ENCODE measurements at places on chromosomes 3 and 15. TPM values are rescaled to one million over a fixed set of nuclear protein-coding genes. Genes with fewer than 3 reads are reported as not detected.
A peak's percentile ranks its signal among the peaks of the same experiment; 100 is the strongest.

DNA sequence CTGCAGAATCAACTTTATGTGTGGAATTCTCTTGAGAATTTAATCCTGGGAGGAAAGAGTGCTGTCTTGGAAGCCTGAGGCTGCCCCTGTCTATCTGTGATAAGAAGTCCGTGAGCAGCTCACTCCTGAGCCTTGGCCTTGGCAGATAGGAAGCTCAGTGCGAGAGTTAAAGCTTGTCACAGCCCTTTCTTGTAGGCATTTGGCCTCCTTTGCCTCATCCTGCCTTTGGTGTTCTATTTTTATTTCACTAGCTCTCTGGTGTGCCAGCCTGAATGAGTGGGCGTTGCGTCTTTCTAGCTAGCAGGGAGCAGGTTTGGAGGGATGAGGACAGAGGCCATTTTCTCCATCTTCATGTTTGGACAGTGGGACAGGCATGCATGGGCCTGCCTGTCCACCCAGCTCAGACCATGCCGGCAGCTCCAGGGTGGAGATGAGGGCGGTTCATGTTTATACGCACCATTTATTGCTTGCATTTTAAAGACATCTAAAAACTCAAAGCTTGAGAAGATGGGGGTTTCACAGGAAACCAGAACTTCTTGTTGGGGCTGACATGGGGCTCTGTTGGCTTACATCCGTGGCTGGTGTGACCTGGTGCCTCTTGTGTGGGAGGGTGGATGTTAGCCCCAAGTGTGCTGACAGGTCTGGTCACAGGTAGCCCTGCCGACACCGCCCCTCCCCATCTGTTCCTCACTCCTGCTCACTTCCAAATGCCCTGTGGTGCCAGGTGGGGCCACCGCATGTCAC lies 29.8 kb downstream of the IRAK2 start:
- no peak for DNase-seq

- DNase-seq = peak; percentile 65
Observed at GRCh38 chr3:177948716-177949425, 587.4 kb upstream of the KCNMB2 start.

- no peak for DNase-seq
Observed at GRCh38 chr15:31258260-31258659, 68.4 kb upstream of the KLF13 start.

- DNase-seq = no peak
Observed at GRCh38 chr3:75337226-75337900, 326.8 kb upstream of the FRG2C start.

DNA sequence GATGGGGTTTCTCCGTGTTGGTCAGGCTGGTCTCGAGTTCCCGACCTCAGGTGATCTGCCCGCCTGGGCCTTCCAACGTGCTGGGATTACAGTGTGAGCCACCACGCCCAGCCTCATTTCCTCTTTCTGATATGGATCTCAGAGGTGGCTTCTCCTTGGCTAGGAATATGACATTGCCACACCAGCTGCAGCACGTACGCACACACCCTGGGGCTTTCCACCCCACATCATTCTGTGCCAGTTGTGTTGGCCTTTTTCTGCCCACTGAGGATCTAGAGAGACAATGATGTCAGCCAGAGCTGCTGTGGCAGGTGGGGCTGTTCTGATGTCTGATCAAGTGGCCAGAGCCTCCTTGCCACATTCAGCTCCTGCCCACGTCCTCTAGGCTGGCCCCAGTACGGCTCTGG lies 29.0 kb downstream of the TMEM45A start:
- no peak for DNase-seq

GRCh38 chr15:78682004-78682651 lies 41.1 kb upstream of the CHRNB4 start:
- peak; percentile 6 for DNase-seq

GRCh38 chr3:170128259-170128976 lies 53.1 kb downstream of the PHC3 start:
- DNase-seq = peak; percentile 9

DNA sequence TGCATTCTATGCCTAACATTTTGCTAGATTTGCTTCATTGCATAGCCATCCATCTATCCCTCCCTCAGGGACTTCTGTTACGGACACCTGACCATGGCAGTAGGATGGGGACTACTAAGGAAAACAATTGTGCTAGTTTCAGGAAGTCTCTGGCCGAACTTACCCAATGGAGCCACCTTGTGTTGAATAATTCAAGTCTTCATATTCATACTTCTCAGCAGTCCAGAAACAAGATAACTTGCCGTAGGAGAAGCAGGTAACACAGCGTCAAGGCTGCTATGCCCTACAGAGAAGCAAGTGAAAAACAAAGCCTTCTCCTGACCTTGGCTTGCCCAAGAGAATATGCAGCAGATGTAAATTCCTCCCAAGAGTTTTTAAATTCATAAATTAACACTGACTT lies 685.3 kb downstream of the GRM7 start:
- DNase-seq = peak; percentile 51

DNA sequence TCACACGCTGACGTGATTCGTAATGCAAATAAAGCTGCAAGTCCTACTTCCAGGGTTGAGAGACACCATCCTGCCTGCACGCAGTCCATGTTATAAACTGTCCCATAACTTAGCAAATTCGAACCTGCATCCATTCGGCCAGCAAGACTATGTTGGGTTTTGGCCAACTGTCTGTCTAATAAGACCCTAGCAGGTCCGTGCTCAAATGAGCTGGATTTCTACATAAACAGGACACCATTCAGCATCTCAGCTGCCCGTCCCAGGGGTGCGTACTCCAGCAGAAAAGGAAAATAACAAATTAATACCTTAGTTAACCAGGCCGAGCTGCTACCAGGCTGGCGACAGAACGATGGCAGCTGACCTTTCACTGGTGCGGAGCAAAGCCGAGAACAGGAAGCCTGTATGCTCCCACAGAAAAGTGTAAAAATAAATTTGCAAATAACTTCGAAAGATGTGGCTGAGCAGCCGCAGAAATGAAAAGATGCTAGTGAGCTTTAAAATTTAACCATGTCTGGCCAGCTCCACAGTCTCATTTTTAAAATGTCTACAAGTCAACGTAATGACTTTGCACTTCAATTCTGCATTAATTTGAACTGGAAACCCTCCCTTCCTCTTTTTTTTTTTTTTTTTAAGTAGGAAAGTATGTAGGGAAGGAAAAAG lies 97.1 kb upstream of the SNRPA1 start:
- no peak for DNase-seq

DNA sequence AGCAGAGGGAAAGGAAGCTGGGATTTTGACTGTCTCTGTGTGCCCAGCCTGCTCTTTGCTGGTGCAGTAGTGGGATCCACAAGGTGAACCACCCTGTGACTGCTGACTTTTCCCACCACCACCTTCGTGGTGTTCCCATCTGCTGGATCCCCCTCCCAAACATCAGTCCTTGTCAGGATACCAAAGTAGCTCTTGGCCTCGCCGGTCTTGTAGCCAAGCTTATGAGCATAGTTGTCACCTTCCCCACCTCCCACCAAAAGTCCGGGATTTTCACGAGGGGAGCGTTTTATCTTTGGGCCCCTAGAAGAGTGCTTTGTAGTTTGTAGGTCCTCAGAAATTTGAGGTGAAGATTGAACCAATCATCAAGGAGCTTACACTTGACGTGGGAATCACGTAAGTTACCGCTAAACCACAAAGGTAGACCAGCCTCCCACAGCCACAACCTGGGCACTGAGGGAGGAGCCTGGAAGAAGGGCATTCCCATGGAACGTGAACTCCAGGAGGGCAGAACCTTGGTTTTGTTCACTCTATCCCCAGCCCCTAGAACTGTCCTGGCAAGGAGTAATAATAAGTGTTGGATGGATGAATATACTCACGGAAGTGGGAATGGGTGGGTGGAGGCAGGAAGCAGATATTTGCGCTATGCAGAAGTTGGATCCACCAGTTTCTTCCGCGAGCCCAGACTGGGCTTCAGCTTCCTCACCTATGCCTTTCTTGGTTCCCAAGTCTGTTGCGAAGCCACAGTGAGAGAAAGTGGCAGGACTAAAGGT lies 814 bp upstream of the TEX264 start:
- no peak for DNase-seq

- DNase-seq = no peak
Observed at GRCh38 chr3:97612632-97613031, 151.9 kb upstream of the ARL6 start.

GRCh38 chr3:100556673-100557310 lies 52.6 kb upstream of the ADGRG7 start:
- no peak for DNase-seq

DNA sequence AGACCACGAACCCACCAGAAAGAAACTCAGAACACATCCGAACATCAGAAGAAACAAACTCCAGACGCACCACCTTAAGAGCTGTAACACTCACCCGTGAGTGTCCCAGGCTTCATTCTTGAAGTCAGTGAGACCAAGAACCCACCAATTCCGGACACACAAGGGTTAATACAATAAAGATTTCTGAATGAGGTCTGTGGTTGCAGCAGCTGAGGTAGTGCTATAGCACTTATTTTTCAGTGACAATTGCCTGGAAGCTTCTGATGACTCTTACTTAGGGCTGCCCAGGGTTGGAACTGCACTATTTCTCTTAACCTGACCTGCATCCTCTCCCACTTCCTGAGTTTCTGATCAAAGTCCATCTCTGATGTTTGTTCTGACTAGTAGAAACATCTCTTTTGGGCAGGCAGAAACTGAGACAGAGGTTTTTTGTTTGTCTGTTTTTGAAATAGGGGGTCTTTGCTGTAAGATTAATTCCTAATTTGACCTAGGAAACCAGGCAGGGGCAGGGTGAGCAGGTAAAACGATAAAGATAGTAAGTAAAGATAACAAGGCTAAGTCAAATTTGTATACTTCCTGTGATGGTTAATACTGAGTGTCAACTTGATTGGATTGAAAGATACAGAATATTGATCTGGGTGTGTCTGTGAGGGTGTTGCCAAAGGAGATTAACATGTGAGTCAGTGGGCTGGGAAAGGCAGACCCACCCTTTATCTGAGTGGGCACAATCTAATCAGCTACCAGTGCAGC lies 169.1 kb downstream of the GAP43 start:
- DNase-seq = no peak

GRCh38 chr15:41883484-41883825 lies 10.4 kb downstream of the SPTBN5 start:
- DNase-seq = no peak

DNA sequence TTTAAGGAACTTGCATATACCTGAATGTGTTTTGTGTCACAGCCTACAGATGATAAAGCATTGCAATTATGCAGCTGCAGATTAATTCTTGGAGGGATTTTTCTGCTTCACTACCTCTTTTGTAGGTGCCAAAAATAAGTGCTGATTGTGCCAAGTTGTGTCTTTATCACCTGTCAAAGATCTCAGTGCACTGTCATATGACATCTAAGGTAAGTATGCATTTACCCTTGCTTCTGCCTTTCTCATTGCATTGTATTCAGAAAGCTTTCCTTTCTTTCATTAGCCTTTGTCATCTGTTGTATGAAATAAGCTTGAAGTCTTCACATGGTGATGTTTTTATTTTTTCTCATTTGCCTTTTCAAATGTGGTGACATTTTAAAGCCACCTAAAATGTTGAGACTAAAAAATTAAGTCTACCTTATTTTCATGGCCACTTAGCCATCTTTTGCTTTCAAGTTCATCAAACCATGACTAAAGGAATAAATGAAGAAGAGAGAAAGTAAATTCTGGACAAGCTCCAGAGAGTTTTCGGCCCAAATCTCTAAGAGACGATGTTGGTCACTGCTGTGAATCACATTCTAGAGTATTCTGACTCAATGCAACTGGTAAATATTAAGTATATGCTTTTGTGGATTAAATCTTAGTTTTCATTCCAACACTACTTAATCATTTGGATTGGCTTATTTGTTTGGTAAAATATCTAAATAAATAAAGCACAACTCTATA lies 381.8 kb upstream of the EPHA3 start:
- DNase-seq = no peak

DNA sequence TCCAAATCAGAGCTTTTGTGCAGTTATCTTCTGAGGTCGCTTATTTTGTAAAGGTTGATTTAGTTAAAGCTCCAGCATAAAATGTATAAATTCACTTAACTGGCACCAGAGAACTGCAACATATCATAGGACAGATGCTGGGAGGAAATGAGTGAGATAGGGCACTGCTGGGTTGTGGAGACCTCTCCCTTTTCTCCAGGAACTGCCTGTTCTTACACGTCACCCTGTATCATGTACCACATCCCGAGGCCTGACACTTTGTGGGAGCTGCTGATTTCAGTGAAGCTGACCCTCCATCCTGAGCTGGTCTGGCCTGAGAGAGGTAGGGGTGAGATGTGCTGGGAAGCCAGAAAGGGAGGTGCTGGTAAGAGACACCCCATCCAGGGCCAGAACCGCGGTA lies 213.8 kb upstream of the FEZF2 start:
- no peak for DNase-seq

DNA sequence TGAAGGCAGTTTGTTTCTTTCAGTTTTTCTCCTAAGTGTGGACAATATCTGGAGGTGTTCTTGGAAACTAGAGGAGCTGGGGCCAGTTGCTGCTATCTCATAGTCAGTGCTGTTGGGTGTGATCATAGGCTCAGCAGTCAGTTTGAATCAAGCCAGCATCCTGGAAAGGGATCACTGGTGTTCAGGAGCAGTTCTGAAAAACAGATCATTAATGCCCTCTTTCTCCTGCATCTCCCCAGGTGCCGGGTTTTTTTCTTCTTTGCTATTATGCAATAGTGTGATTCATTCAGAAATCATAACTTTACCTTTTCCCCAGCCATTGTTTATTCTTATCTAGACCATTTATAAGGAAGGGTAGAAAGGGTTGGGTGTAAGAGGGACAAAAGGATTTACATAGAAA lies 24.0 kb downstream of the LNP1 start:
- no peak for DNase-seq

GRCh38 chr15:82597815-82598214 lies 49.3 kb downstream of the CPEB1 start:
- DNase-seq = no peak

GRCh38 chr3:73765878-73766545 lies 141.3 kb upstream of the PDZRN3 start:
- no peak for DNase-seq

Gene ATP10A
- 2.4 TPM for polyA plus RNA-seq

Gene CHSY1
- 43.8 TPM for polyA plus RNA-seq

Gene PTX3
- 5.8 TPM for polyA plus RNA-seq

Gene ALAS1
- 26.4 TPM for polyA plus RNA-seq

Gene CTXND1
- polyA plus RNA-seq = 0.59 TPM

Gene GOLGA8M
- 2.7 TPM for polyA plus RNA-seq

Gene MEIS2
- polyA plus RNA-seq = 9.4 TPM

Gene FGF7
- polyA plus RNA-seq = 35.9 TPM

Gene PLCL2
- 12.8 TPM for polyA plus RNA-seq

Gene ISLR2
- polyA plus RNA-seq = 3.7 TPM

Gene RTP1
- 0.21 TPM for polyA plus RNA-seq

Data from muscle of leg (tissue), 16 donors.